ENCODE measurements at places on chromosomes 16 and 17.
A peak's percentile ranks its signal among the peaks of the same experiment; 100 is the strongest.

DNA sequence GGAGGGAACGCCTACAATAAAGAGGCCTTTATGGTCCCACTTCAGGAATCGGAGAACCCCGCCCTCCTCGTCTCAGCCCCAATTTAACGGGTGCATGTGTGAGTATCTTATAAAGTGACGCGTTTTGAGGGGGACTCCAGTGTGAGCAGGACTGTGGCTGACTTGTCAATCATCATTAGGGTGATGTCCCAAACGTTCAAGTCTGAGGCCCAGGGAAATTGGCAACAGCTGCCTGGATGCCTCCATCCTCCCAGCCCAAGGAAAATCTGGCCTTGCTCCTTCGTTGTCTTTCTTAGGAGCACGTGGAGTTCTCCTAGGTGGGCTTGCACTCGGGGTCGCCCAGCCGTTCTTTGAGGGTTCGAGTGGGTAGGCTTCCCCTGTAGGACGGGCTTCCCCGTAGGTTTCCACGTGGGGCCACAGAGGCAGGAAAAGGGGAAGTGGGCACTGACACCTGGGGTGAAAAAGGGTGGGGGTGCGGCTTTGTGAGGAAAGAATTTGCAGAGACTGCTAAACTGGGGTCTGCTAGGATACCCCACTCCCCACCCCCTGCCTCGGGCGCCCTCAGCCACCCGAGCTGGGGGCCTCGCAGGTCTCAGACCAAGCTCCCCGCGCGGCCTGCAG lies 561 bp upstream of the HERPUD1 start:
- no peak for DNase-seq

DNA sequence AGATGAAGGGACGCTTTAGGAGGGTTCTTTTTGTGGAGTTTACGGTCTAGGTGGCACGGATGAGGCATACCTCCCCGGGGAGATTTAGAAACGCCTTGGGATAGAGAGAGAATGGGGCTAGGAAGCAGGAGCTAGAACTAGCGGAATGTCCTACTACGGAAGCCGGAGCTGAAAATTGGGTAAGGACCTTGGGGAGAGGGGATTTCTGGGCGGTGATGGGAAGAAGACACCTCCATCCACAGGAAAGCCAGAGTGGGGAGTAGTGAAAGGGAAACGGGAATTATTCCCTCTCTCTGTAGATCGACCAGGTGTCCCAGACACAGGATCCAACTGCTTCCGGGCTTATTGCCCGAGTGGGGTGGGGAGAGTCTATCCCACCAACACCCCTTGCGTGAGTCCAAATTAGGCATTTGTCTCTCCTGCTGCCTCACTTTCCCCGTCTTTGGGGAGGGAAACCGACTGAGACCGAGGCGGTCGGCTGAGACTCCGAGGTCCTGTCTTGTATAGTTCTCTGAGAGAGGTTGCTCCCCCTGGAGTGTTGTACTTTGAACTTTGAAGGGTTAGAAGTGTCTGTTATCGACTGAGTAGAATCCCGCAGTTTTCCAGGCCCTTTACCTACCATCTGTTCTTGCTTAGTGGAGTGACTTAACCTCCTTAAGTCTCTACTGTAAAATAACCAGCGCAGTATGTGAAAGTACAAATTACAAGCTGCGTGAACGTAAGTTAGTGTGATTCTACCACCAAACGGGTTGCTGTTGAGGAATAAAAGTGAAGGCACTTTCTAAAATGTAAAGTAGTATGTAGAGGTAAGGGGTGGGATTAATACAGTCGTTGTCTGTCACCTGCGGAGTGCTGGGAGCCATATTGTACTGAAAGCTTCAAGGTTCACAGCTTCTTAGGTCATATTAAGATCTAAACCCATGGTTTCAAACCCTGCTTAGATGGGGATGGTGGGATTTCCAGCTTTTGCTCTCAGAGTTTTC lies 1.0 kb downstream of the RSPRY1 start:
- DNase-seq: peak; percentile 26

DNA sequence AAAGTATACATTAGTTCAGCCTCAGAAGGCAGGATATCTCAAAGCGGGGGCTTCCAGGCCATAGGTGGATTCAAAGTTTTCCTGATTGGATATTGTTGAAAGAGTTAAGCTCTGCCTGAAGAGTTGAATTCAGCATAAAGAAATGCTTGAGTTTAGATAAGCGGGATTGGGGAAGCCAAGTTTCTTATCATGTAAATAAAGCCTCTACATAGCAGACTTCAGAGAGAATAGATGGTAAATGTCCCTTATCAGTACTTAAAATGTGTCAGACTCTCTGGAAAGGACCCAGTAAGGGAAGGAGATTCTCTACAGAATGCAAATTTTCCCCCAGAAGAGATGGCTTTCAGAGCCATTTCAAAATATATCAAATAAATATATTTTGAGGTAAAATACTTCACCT lies 423.5 kb downstream of the SHISA9 start:
- DNase-seq: no peak

- no peak for DNase-seq
Observed at GRCh38 chr17:47652570-47652969, 2.9 kb downstream of the KPNB1 start.

DNA sequence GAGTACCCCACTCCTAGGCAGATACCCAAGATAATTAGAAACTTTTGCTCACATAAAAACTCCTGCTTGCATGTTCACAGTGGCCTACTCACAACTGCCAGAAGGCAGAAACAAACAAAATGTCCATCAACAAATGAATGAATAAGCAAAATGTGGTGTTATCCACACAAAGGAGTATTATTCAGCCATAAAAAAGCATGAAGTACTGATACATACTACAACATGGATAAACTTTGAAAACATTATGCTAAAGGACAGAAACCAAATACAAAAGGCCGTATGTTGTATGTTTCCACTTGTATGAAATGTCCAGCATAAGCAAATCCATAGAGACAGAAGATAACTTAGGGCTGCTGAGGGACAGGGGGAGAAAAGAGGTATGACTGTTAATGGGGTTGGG lies 1.9 kb downstream of the HSDL1 start:
- DNase-seq: no peak

DNA sequence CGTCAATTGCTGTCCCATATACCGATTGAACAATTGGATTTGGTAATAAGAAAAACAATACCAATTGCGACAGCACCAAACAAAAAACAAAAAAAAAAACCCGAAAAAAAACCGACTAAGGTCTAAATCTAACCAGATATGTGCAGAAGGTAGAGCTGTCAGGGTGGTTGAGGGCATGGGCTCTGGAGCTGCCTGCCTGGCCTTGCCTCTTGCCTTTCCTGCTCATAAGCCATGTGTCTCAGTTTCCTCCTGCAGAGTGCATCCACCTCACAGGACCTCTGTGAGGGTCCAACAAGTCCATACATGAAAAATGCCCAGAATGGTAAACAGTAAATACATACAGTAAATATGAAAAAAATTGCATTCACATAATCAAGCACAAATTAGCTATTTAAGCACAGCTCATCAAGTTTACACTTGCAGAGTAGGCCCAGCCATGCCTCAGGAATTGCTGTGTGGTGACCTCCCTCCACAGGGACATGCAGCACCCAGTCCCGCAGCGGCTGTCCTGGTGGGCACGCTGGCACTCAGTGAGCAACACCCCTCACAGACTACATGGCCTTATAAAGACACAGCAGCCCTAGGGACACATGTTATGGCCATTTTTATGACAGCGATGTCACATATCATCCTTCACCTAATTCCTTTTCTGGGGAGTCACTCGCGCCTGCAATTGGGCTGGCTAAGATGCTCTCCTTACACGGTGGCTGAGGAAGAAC lies 17.9 kb downstream of the TBC1D28 start:
- no peak for DNase-seq

- peak; percentile 46 for DNase-seq
Observed at GRCh38 chr16:4016658-4017057, 99.6 kb downstream of the ADCY9 start.

DNA sequence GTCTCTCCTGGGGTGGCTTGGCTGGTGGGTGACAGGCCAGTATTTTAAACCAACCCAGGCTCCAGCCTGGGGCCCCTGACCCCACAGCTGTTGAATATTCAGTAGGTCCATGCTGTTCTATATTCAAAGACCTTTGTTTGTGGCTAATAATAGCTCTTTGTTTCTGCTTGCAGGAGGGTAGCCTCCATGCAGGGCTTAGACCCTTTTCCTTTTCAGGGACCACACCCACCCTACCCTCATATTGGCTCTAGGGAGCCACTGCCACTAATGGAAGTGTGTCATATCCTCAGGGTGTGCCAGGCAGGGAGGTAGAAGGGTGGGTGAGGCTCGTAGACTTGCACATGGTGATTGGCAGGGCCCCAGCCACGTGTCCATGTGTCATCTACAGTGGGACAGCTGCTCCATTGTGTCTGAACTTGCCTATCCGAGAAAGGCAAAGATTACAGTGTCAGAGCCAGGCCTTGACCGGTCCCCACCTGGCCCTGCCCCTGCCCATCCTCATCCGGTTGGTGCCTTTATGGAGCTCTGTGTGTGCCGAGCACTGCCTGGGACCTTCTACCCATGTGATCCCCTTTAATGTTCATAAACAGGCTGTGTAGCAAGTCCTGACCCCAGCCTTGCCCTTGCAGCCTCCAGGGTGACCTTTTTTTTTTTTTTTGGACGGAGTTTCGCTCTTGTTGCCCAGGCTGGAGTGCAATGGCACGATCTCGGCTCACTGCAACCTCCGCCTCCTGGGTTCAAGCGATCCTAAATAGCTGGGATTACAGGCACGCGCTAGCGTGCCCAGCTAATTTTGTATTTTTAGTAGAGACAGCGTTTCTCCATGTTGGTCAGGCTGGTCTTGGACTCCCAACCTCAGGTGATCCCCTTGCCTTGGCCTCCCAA lies 22.1 kb downstream of the TMC7 start:
- no peak for DNase-seq

DNA sequence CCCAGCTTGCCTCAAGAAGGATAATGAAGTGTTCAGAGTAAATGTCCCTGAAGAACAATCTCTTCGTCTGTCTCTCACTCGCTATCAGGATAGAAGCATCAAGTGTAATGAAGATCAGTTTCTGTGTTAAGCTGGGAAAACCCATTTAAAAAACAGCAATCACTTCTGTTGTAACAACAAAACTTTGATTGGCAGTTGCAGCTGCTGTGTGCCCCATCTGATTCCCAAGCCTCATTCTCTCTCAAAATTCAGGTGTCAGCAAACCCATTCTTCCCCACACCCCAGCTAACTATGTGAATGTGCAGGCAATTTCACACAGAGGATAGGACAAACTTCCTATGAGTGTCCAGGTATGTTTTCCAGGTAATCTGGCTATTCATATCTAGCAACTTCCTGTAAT lies 2.4 kb upstream of the HNF1B start:
- no peak for DNase-seq
